ENCODE measurements at places on chromosomes 6 and 20.

DNA sequence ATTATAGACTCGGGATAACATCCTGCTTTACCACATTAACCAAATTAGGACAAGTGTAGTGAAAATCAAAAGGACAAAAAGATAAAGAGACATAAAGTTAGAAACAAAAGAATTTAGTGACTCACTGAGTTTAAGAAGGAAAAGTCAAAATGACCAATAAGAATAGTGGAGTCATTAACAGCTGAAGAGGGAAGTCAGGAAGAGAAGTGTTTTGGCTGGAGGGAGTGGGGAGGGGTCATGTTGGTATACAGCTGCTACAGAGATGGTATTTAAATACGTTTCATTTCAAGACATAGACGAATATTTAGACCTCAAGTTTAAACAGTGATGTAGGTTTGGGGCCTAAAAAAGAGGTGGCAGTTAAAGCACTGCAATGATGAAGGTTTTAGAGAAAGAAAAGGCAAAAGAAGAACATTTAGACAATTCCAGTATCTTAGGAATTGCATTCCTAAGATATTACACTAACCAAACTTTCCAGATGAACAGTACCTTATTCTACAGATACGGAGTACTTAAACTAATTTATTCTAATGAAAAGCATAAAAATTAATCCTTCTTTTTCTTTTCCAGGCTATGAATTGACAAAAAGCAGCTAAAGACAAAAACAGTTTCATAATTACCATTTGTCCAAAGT lies 10.6 kb downstream of the FKBP5 start:
- no peak for DNase-seq

GRCh38 chr20:24612799-24613775 lies 143.7 kb downstream of the SYNDIG1 start:
- no peak for DNase-seq

DNA sequence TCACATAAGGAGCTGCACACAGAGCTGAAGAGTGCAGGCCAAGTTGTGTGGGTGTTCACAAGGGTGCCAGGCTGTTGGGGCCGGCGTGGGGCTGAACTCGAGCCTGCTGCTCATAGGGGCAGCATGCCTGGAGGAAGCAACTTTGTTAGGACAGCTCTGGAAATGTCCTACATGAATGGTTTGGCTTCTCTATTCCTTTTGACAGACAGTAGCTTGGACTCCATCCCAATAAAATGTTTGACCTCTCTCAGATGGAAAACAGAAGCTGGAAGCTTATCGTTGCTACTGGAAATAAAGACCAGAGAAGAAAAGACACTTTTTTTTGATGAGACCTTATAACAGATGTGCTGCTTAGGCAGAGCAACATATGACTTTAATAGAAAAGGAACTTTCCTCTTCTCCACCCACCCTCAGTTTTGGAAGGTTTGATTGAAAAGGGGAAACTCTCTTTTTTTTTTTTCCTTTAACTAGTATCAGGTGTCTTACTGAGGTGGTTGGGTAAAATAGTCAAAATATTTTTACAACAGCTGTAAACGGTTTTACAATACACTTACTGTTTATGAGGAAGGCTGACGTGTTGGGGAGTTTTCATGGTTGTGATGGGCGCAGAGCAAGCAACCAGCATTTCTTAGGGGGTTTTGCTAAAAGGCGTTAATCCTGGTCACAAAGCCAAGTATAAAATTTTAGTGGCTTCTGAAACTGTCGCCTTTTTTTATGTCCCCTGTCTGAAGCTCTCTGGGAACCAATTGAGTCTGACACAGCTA lies 80.7 kb upstream of the EEF1E1 start:
- DNase-seq, result no peak

- DNase-seq, result no peak
These were observed 248.8 kb downstream of the TTLL2 start for GRCh38 chr6:167573461-167574215.

DNA sequence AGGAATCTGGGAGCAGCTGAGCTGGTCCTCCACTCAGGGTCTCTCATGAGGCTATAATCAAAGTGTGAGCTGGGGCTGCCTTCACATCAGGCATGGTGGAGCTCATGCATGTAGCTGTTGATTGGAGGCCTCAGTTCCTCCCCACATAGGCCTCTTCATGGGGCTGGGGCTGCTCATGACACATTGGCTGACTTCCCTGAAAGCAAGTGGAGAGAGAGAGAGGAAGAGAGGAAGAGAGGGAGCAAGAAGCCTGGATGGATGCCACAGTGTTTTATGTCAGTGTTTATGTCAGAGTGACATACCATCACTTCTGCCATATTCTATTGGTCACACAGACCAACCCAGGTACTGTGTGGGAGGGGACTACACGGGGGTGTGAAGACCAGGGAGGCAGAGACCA lies 43.8 kb downstream of the EYA2 start:
- no peak for DNase-seq

GRCh38 chr6:14423330-14423729 lies 305.8 kb downstream of the CD83 start:
- DNase-seq, result no peak

DNA sequence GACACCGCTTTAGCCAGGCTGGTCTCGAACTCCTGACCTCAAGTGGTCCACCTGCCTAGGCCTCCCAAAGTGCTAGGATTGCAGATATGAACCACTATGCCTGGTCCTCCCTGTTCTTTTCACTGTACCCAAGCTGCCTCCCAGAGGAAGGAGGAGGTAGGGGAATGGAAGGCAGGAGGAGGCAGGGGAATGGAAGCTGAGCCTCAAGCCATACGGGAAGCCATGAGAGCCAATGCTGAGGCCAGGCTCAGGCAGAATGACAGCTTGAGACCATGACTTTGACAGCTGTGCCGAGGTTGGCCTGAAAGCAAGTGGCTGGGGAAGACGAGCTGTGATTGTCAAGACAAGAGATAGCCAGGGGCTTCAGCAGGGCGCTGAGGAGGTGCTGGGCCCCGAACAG lies 13.6 kb upstream of the ZNF335 start:
- DNase-seq, result no peak

- DNase-seq, result no peak
These were observed 20.5 kb downstream of the DNAJC5 start for GRCh38 chr20:63915471-63915870.

- no peak for DNase-seq
These were observed 84.2 kb upstream of the FOXC1 start for GRCh38 chr6:1525364-1526038.

GRCh38 chr20:47159166-47159565 lies 197.3 kb downstream of the ZMYND8 start:
- no peak for DNase-seq

DNA sequence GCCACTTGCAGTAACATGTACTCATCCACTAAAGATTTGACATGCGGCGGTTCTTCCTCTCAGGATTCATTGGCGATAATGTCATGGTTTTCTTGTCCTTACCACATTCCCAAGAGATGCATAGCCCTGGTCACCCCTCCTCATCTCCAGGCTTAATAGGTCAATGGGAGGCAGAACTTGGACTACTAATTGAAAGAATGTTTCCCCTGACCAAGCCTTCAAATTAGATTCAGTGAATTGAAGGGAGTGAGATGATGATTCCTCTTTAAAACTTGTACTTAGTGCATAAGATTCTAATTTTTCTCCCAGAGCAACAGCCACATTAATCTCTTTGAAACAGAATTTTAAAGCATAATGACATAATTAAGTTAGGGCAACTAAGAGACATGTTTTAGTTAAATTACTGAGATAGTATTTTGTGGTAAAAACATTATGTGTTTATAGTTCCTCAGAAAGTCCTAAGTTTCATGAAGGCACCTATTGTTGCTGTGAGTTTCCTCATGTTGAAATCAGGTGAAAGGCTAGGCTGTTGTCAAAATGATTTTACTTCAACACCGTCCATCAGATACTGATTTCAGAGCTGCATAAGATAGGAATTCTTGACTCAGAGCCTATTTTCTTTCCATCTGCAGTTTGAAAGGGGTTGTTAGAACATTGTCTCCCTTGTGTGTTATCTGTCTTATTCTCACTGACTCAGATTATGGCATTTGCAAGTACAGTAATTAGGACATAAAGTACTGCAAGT lies 48.5 kb downstream of the STK4 start:
- no peak for DNase-seq

DNA sequence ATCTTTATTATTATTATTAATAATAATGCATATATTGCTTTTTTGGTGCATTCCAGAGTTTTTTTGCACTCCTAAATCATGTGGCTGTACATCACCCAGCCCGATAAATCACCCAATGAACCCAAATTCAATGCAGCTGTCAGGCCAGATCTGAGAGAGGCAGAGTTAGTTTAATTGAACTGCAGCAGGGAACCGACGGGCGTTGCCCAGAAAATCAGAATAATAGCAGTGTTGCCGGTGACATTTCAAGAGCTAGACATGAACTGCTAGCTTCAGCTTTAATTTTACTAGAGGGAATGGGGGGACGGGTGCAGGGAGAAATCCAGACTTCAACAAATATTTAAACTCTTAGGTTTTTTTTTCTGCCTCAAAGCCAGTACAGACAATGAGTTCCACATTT lies 135.0 kb downstream of the CLIC5 start:
- no peak for DNase-seq

DNA sequence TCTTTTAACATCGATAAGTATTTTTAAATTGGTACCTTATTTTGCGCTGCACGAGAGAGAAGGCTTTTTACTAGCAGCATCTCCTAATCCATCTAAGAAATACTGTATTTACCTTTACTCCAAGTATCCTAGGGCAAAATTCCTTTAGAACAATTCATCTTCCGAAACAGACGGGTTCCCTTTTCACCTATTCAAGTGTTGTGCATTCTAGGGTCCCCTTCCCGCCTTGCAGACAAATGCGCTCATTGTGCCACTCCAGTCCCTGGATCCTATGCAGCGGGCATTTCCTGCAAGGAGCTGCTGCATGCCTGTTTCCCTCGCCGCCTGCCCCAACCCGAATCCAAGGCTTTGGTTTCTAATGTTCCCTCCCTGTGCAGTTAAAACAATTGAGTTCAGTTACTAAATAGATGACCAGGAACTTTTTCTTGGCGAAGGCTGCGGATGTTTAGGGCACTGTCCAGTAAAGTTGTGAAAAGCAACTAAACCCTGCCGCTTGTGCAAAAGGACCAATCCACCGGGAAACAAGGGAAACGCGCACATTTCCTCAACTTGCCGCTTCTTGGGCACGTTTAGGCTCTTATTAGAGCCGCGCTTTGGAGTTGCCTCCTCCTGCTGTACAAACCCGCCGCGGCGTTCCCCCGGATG lies 556 bp upstream of the SCAF8 start:
- no peak for DNase-seq

GRCh38 chr20:1868856-1869255 lies 26.4 kb upstream of the SIRPA start:
- DNase-seq, result no peak

DNA sequence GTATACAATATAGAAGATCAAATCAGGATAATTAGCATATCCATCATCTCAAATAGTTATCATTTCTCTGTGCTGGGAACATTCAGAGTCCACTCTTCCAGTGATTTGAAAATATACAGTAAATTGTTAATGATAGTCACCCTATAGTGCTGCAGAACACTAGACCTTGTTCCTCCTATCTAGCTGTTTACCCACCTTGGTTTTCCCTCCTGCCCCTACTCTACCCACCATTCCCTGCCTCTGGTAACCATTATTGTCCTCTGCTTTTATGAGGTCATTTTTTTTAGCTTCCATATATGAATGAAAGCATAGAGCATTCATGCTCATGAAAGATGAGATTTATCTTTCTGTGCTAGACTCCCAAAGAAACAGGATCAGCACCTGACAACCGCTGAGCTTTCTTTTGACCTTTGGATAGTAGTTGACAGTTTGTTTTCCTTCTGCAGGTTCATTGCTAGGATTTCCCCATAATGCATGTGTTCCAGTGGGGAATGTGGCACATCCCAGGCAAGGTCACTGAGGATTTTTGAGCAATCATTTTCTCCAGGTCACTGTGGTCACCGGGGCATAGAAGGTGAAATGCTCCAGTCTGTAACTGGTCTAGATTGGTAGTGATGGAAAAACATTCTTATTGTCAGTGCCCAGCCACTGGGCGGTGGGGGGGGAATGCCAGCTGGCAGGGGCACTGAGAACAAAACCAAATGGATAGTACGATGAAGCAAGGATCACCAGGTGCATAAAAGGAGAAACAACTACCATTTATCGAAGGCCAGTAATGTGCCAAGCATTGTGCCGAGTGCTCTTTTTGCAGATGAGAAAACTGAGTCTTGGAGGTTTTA lies 33.6 kb upstream of the BCAS1 start:
- no peak for DNase-seq

- no peak for DNase-seq
These were observed 89.0 kb downstream of the MAFB start for GRCh38 chr20:40599987-40600386.

DNA sequence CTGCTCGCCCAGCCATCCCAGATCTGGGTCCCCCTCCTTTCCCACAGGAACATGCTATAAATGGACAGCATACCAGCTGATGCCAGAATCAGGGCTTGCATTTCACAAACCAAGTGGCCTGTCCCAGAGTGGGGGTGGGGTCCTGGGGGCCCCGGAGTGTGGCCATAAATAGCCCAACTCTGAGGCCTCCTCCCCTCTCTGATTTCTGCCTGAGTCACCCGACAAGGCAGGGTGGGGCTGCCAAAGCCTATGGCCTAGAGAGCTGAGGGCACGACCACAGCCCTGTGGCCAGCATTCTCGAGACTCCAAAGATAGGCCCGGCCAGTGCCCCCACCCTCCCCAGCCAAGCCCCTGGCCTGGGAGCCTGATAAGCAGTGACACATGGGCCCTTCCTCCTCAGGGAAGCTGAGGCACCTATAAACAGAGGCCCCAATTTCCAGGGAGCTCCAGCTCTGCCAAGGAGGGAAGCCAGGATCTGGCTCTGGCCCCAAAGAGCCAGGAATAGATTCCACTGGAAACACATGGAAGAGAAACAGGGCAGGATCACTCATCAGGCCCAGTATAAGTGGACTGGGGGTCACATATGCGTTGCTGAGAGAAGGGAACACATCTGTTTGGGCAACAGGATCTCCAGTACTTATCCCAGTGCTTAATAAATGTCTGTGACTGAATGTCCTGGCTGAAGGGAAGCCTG lies 20.3 kb downstream of the SNTA1 start:
- no peak for DNase-seq

DNA sequence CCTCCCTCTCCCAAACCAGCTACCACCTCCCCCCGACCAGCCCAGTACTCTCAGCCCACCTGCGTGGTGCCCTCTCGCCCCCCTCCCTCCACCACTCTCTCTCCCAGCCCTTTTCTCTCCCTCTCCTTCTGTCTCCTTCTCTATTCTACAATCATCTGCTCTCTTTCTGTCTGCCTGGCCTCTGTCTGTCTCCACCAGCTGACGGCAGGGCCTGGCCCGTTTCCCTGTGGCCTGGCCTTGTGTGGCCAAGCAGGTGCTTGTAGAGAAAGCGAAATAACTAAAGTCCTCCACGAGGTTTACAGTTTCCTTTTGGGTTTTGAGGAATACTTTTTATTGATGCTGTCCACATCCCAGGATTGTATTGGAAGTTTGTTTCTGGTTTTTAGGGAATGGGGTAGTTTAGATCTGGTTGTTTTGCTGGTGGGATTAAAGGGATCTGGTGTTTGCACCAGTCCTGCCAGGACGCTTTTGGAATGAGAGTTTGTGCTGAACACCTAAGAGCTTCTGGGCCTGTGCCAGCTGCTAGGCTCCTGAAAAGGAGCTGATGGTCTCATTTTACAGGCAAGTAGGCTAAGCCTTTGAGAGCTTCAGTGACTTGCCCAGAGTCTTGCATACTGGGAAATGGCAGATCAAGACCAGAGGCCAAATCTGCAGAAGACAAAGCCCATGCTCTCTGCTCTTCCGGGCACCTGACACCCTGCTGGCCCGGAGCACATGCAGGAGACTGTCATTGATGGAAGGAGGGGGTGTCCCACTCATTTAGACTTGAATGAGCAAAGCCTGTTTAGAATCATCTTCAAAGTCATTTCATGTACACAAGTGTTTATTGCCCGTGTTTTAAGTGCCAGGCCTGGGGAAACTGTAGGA lies 161.7 kb downstream of the SYCP2 start:
- no peak for DNase-seq
